ENCODE measurements at places on chromosomes 3 and 15.

DNA sequence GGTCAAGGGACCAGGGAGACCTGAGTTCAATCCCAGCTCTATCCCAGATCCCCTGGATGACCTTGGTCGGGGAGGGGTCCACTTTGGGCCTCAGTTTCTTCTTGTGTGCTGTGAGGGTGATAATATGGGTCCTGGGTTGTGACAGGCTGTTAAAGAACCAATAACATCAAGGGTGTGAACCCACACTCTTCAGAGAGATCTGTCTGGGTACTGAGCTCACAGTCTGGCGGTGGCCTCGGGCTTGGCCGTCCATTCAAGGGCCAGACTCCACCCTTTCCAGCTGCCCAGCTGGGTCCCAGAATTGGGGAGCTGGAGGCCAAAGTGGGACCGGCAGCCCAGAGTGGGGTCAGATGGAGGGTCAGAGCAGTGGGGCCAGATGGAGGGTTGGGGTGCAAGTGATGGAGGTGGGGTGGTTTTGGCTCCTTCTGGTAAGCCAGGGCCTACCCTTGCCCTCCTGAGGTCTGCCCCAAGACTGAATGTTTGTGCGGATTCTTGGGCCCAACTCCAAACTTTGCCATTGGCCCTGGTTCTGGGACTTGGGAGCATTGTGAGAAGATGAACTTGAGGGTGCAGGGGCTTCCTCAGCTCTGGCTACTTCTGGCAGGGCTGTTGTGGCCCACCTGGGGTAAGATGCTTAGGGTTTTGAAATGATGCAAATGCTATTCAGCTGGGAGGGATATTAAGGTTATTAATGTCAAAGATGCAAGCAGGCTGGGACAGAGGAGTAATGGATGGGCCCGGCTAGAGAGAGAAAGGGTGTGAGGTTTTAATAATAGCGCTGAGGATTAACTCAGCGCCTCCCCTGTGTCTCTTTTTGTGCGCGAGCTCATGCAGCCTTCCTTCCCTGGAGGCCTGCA is 1.5 kb downstream of the CORO2B start:
- no peak for DNase-seq

- no peak for DNase-seq
Observed at GRCh38 chr3:34015204-34016142, 217.0 kb downstream of the PDCD6IP start.

GRCh38 chr3:109023656-109024254 is 70.1 kb upstream of the GUCA1C start:
- DNase-seq = peak; percentile 24

DNA sequence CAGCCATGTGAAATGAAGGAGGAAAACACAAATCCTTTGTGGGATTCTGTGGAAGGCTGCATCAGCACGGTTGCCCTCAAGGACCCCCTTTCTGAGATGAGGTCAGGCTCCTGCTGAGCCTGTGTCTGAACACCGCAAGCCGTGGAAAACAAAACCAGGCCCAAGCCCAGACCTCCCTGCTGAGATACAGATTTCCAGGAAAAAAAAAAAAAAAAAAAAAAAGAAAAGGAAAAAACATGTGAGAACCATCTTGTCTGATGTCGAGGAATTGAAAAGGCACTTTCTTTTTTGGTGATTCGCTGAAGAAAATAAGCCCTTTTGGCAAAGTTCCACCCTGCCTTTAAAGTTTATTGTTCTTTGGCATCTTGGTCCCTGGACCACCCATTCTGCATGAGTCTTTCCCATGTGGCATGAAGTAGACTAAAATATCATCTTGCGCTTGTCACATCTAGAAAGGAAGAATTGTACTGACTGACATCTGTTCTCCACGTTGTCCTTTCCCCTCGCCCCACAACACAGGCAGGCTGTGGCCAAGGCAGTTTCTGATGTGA is 117.6 kb downstream of the CHST2 start:
- no peak for DNase-seq

DNA sequence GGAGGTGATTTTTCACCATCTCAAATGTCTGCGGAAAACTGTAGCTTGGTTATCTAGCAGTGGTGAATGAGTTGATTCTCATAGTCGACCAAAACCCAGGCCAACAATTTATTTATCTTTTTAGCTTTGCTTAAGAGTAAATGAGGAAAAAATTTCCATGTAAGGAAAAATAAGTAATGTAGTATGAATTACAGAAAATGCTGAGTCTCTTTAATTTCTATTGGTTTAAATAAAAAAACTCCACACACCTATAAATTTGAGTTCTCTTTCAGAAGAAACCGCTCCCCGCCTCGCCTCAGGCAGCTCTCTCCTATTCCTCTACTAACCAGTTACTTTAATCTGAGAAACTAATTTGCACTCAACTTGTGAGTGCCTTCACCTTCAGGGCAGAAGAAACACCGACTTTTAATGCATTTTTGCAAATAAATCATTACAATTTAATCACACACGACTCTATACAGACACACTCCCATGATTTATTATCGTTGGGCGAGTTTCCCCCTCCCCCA is 540 bp upstream of the RSRC1 start:
- DNase-seq = no peak

- no peak for DNase-seq
Observed at GRCh38 chr15:32688151-32688639, 29.6 kb upstream of the GREM1 start.

- no peak for DNase-seq
Observed at GRCh38 chr15:50066666-50067065, 52.4 kb downstream of the ATP8B4 start.

GRCh38 chr3:159672728-159673688 is 315.6 kb upstream of the IL12A start:
- DNase-seq = no peak

- DNase-seq = no peak
Observed at GRCh38 chr15:96031426-96032110, 298.9 kb upstream of the NR2F2 start.

- no peak for DNase-seq
Observed at GRCh38 chr15:57762302-57762701, 55.8 kb downstream of the POLR2M start.

DNA sequence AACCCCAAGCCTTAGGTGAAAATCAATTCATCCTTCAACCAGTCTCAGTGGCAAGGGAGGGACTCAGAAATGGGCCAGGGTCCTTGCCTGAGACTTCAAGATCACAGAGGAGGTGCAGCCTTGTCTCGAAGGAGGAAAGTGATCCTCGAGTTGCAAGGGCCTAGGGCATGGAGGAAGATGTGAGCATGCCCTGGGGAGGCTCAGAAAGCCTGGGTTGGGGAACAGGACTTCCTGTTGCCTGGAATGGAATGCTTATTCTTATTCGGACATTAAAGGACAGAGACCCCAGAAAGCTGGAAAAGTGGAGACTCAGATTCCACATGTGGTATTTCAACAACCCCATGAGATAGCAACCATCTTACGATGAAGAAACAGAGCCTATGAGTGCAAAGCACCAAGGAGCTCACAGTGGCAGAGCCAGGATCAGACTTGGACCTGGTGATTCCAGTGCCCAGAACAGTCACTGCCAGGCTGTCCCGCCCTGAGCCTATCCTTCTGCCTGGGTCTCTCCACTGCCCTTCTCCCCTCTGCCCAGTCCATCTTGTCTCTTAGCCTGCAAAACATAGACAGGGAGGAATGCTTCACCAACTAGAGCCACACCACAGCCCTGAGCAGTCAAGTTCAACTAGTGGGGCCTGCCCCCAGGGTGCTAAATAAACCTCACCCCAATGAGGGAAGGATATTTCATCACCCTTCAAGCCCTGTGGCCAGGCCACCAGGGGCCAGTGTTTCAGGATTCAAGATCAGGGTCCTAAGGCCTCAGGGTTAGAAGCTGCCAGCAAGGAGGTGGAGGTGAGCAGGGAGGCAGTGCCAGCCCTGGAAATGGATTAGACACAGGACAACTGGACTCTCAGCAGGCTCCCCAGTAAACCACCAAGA is 21.9 kb downstream of the DAPK2 start:
- DNase-seq = no peak

- no peak for DNase-seq
Observed at GRCh38 chr3:42874749-42875148, 930 bp downstream of the CYP8B1 start.

DNA sequence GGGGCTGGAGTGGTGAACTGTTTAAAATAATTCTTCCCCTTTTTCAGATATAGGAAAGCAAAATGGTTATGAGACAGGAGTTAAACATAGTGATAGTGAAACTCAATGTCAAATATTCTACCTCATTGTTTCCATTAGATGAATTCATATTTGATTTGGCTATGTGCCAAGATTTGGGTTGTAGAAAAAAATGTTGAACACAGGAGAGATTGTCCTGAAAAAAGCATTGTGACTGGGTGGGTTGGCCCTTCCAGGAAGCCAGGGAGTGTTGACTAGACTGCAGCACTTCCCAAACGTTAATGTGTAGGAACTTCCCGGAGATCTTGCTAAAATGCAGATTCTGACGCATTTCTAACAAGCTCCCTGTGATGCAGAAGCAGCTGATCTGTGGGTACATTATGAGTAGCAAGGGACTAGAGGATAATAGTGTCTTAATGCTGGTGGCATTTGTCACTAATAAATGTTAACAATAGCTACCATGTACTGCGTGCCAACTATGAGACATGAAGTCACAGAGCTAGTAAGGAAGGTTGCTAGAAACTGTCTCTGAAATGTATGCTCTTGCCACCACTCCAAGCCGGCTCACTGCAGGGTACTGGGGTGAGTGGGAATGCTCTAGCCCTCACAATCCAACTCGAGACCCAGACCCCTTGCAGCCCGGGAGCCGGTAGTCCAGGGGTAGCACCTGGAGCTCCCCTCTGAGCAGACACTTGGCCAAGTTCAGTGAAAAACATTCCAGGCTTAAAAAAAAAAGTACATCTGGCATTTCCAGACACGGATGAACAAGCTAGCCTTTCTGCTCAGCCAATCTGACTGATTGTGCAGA is 120.6 kb downstream of the CD47 start:
- DNase-seq = peak; percentile 15

GRCh38 chr15:89575656-89576416 is 567 bp downstream of the TICRR start:
- DNase-seq = no peak

GRCh38 chr3:112984485-112984884 is 6.3 kb upstream of the GTPBP8 start:
- DNase-seq = no peak

GRCh38 chr3:125116311-125117080 is 60.7 kb upstream of the HEG1 start:
- no peak for DNase-seq

GRCh38 chr3:32869513-32870047 is 51.8 kb downstream of the TRIM71 start:
- DNase-seq = no peak

DNA sequence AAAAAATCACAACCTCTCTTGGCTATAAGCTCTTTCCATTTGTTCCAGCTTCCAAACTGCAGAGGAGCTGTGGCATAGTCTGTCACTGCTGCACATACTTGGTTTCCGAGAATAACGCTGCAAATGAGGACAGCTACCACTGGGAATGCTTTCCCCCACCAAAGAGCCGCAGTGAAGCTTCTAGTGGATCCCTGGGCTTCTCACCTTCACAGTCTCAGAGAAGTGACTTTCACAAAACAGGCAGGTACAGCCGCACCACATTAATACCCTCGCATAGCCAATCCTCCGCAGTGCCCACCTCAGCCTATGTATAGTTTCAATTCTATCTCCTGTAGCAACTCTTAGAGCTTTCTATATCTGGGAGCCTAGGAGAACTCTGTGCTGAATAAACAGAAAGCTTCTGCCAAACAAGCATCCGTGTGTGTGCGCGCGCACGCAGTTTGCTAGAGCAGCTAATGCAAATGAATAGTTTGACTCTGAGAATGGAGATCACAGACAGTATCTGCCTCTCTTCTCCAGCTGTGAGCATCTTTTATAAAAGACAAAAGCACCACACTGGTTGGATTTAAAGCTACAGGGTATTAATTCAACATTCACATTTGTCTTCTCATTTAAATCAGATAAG is 81.9 kb upstream of the PLXND1 start:
- peak; percentile 90 for DNase-seq

DNA sequence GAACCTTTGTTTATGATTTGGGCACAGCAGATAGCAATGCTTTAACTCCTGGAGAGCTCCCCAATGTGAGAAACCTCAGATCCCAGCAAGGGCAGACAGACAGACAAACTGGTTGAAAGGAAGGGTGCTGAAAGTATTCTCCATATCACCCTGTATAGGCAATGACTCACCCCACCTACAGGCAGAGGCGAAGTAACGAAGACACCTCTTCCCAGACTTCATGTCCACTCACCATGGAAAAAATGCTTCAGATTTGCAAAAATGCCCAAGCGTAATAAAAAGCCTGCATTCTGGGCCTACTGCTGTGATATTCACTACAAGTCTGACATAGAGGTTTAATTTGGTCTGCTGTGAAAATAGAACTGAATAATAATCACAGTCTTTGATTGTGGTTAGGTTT is 50.5 kb downstream of the THBS1 start:
- no peak for DNase-seq

DNA sequence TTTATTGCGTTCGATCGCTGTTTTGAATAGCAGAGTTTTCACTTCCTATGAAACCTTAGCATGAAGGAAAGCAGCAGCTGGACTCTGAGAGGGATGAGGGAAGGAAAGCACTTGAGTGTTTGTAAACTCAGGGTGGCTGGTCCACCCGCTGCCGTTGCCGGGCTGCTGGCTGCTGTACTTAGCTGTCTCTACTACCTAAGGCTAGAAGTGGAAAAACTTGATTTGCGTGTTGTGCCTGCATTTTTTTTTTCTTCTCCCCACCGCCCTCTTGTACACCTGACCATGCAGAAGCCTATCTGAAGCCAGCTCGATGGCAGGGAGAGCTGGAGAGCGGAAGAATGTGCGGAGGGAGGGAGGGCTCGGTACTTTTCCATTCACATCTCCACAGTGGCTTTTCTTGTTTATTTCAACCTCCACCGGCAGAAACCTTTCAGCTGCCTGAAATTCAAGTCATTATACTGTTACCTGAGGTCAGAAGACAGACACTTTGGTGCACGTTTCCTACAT is 4.8 kb upstream of the BCL6 start:
- no peak for DNase-seq

DNA sequence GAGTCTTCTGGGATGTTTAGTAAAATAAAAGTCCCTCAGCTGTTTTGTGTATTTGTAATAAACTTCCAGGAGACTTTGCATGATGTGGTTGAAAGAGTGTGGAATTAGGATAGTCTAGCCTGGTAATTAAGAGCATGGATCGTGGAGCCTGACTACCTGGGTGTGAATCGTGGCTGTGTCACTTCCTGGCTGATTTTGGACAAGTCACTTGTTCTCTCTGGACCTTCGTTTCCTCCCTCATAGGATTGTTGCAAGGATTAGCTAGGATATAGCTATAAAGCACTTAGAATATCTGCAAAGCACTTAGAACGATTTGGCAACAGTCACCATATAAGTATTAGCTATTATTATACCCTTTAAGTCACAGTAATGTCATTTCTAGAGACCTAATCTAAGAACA is 40.2 kb downstream of the SLMAP start:
- DNase-seq = no peak

DNA sequence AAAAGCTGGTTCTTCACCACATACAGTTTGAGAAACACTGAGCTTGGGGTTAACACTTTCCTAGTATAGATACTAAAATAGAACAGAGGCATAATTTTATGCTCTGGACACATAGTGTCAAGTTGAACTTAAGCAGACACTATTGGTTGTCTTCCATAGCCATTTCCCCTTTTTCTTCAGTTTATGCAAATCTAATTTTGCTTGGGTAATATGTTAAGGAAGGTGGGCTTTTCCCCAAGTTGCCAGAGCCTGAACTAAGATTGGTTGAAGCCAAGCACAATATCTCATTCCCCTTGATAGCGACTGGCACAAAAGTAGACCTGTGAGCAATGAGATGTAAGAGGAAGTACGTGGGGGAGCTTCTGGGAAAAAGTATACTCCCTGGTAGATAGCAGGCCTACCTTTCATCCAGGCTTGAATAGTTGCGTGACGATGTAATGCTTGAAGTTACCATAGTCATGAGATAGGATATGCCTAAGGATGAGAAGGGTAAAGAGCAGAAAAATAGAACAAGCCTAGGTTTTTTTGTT is 4.5 kb upstream of the POPDC2 start:
- DNase-seq = no peak

All from midbrain (tissue), 1 donor.